NB4 (cell line): ENCODE measurements at places on chromosomes 6 and 20.

- no peak for DNase-seq
Measured at GRCh38 chr20:7029019-7029418, 261.5 kb downstream of the BMP2 start.

- DNase-seq, result no peak
Measured at GRCh38 chr6:135228486-135228885, 47.4 kb downstream of the MYB start.

DNA sequence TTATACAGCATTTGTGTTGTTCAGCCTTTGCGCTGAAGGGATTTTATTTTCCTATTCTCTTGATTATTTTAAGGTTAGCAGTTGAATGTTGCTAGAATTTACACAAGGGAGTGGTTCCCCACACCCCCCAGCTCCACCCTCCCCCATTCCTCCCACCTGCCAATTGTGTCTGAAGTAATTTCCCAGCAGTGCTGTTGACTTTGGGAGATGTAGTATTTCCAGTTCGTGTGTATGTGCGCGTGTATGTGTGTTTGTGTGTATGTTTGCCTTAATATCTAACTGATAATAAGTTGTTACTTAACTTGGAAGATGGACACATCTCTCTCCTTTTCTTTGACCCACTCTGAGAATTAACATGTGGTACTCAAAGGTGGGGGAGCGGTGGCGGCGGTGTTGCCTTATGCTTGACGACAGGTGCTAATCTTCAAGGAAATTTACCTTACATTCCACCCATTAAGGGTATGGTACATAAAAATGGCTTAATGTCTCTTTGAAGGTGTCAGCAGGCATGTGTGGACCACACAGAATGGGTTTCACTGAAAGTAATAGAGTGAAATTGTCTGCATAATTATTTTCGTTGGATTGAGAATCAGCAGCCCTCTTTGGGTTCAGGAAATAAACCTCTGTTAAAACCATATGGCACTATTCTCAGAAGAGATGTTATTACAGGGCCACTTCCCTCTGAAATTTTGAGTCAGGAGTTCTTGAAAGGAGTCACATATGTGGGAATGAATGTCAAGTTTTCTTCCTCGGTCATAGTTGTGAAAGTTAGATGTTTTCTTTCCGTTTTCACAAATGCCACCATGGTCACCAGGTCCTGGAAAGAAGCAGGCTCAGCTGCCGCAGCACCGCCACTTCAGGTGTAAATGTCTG is 95.6 kb upstream of the SUPT3H start:
- DNase-seq, result no peak

DNA sequence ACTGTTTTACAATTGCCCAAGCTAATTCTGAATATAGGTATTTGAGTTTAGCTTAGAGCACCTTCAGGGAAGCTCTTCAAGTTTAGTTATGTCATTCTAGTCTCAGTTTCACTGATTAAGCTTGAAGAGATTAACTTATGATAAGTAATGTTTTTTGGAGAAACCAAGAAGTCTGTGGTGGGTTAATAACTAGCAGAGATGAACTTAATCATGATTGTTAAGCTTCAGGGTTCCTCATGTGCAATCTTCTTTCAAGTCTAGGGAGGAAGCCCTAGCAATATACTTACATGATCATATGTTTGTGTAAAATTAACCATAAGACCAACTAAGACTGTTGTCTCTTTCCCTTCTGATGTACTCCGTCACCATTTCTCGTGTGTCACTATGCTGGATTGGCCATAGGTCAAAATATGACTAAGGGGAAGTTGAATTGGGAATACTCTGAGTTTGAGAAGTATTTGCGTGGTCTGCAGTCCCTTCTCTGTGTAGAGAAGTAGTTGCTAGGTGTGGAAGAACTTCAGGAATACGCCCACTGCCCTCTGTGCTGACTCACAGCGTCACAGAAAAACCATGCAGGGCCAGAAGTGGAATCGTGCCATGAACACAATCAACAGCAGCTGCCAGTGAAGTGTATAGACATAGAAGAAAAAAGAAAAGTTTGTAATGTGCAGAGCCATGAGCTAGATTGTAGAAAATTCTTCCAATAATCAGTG is 88.3 kb downstream of the SH3BGRL2 start:
- DNase-seq, result no peak

GRCh38 chr20:47854687-47855212 is 69.5 kb upstream of the SULF2 start:
- DNase-seq, result peak; percentile 71
